ENCODE measurements at places on chromosomes 11 and 22.

GRCh38 chr11:123797541-123797940 lies 8.6 kb downstream of the OR6M1 start:
- DNase-seq: no peak

DNA sequence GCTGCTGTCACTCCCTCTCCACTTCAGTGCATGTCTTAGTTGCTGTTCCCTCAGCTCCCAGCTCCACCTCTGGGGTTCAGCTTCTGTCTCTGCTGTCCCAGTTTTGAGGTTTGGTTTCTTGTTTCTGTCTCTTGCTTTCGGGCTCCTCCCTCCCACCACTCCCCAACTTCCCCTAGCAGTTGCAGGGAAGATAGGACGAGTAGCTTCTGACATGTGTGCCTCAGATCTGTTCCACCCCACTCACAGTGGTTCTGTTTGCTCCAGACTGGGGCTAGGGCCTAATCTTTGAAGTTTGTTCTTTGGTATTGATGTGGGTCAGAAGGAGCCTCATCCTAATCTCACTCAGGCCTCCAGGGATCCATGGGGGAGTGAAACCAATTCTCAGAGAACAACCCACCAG lies 2.6 kb upstream of the RRM1 start:
- DNase-seq: no peak

DNA sequence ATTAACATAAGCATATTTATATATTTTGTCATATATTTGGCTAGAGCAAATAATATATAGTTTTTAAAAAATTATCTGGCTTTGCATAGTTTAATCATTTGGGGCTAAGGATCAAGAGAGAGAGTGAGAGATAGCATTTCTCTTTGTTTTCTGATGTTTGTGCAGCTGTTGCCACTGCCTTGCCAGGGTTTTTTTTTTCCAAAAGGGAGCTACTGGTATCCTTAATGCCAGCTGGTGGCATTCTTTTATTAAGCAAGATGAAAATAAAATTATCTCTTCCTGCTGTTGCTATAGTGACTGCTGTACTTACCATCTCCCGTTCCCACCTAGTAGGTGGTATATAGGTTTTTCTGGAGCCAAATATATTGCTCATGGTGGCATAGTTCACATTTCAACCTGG lies 793.3 kb upstream of the ARHGAP42 start:
- no peak for DNase-seq

DNA sequence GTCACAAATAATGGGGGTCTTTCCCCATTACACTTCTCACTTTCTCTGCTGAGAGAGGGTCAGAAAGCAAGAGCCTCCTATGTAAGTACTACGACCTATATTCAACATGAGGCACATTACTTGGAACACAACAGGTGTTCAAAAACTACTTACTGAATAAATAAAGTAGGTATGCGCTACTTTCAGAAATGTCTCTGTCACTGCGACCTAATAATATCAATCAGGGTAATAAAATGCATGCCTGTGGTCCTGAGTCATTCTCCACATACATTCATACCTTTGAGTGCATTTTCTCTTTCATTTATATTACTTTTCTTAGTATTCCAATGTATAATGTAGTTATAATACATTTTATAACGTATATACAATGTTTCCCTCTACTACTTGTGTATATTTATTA lies 838.9 kb downstream of the DLG2 start:
- no peak for DNase-seq

DNA sequence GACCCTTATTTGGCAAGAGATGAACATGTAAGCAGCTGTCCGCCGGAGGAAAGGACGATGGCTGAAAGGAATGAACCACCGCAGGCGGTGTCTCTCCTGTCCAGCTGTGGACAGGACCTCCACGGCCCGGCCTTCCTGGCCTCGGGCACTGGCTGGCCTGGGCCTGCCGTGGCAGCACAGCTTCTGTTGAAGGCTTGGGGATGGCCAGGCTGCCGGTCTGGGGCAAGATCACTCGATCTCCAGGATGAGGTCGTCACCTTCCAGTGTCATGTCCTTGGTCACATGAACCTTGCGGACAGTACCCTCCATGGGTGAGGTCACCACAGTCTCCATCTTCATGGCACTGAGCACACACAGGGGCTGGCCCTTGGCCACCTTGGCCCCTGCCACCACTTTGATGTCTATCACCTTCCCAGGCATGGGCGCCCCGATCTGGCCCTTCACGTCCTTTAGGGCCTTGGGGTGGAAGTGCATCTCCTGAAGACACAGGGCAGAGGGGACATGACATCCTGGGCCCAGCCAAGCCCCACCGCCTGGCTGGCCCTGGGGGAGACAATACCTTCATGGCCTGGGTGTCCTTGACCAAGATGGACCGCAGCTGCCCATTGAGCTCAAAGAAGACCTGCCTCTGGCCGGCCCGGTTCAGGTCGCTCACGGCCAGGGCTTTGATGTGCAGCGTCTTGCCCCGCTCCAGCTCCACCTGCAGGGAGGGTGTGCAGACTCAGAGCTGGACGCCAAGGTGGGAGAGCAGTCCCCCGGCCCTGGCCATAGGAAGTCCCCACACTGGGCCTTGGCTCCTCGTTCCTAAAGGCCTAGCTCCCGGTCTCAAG lies 5.6 kb downstream of the RCE1 start:
- DNase-seq: no peak
